ENCODE measurements at places on chromosomes 16 and 17.

- DNase-seq = no peak
These were observed 30.4 kb upstream of the CRHR1 start for GRCh38 chr17:45753645-45754225.

DNA sequence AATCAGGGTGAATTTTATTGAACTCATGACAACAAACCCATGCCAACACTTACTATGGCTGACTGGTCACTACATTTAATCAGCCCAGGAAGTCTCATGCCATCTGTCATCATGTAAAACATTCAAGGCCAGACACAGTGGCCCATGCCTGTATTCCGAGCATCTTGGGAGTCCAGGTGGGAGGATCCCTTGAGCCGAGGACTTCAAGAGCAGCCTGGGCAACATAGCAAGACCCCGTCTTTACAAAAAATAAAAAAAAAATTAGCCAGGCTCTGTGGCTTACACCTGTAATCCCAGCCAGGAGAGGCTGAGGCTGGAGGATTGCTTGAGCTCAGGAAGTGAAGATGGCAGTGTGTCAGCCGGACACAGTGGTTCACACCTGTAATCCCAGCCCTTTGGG is 4.9 kb upstream of the MED1 start:
- DNase-seq = no peak

GRCh38 chr16:57132470-57132869 is 40.1 kb downstream of the CPNE2 start:
- DNase-seq = no peak

DNA sequence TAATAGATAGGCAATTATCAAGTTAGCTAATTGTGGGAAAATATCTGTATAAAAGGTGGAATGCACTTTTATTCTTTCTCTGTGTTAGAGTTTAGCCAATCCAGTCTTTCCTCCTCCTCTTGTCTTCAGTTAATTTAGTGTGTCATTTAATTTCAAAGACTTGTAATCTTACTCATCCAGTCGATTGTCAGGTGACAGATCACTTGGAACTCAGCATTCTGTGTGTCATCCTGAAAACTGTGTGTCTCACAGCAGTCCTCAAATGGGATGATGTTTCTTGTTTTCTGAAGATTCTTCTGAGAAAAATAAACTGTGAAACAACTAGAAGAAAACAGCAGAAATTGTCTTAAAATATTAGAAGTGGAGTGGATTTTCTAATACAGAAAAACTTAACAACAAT is 290 bp upstream of the KRTAP4-1 start:
- no peak for DNase-seq

DNA sequence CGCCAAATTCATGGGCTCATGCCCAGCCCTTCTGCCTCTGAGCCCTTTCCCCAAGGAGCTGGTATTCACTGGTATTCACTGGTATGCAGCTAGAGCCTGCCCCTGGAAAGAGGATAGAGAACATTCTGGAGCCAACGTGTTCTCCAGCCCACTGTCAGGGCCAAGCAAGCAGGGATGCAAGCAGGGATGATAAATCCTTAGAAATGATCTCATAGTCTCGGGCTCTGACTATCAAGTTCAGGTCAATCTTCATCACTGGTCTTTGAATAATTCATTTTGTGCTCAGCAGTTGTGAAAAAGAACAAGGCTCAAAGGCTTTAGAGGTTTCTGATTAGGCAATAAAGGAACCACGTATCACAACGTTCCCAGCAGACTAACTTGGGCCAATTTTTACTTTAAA is 57.3 kb downstream of the CACNG5 start:
- DNase-seq = no peak

DNA sequence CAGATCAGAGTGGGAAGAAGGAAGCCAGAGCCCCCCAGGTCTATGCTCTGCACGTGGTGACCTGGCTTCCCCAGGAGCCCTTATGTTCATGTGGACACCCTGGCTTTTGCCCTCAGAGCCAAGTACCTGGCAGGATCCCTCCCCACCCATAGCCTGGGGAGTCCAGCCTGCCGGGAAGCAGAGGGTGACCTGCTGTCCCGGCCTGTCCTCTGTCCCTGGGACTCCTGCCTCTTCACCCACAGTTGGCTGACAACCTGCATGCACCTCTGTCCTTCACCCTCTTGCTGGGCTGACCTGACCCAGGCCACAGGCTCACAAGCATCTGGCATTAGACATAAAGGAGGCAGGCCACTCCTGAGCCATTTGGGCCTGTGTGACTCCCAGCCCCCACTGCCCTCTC is 60.2 kb downstream of the SMPD3 start:
- DNase-seq = no peak

GRCh38 chr17:1931844-1932579 is 93.1 kb downstream of the RTN4RL1 start:
- peak; percentile 61 for DNase-seq

- no peak for DNase-seq
These were observed 519.3 kb downstream of the HAPSTR1 start for GRCh38 chr16:9610727-9611126.

DNA sequence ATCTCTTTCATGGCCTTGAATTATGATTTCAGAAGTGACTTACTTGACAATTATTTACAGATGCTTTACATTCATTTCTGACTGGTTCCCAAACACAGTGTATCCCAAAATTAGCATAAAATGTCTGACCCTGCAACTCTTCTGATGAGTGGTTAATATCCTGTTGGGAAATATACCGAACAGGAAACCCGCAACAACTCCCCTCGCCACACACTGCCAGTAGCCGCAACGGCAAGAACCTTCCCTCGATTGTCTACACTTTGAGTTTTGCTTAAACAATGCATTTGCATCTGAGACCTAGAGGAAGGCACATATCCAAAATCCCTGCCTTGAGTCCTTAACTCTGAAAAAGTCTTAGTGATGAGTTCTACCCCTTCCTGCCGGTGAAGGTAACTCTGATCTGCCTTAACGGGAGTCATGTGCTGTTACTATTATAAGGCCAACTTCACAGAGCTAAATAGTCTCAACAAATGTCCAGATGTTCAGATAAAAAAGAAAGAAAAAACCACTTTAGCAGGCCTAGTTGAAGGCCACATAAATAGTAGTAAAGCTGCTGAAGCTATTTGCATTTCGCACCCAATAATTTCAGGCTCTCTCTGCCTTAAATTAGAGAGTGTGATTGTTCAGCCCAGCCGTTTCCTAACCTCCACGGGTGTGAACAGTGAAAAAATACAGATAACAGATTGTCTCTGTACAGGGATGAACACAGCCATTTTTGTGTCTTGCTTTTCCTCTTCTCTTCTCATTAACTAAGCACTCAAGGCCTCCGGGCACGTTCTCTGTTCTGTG is 321.1 kb downstream of the HS3ST3B1 start:
- DNase-seq = no peak

GRCh38 chr16:87077750-87078127 is 239.5 kb downstream of the C16orf95 start:
- DNase-seq = no peak

- DNase-seq = no peak
These were observed 170.1 kb downstream of the CDK5R1 start for GRCh38 chr17:32656886-32657285.

DNA sequence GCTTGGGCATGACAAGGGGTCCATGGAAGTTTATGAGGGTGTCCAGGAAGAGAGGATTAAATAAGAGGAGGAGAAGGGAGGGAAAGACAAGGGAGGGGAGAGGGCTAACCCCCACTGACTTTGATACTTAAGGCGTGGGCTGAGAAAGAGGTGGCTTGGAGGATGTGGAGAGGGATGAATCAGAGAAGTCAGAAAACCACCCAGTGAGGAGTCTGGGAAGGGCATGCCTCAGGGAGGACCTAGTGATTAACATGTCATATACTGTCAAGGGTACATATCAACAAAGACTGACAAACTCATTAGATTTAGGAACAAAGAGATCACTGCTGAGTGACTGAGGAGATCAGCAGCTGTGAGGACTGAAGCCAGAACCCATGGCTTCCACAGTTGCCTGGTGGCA is 145.4 kb downstream of the IRX5 start:
- DNase-seq = no peak

- no peak for DNase-seq
These were observed 3.4 kb downstream of the NARF start for GRCh38 chr17:82461827-82462524.

- DNase-seq = peak; percentile 50
These were observed 21.9 kb downstream of the PLEKHG4 start for GRCh38 chr16:67301080-67301782.

DNA sequence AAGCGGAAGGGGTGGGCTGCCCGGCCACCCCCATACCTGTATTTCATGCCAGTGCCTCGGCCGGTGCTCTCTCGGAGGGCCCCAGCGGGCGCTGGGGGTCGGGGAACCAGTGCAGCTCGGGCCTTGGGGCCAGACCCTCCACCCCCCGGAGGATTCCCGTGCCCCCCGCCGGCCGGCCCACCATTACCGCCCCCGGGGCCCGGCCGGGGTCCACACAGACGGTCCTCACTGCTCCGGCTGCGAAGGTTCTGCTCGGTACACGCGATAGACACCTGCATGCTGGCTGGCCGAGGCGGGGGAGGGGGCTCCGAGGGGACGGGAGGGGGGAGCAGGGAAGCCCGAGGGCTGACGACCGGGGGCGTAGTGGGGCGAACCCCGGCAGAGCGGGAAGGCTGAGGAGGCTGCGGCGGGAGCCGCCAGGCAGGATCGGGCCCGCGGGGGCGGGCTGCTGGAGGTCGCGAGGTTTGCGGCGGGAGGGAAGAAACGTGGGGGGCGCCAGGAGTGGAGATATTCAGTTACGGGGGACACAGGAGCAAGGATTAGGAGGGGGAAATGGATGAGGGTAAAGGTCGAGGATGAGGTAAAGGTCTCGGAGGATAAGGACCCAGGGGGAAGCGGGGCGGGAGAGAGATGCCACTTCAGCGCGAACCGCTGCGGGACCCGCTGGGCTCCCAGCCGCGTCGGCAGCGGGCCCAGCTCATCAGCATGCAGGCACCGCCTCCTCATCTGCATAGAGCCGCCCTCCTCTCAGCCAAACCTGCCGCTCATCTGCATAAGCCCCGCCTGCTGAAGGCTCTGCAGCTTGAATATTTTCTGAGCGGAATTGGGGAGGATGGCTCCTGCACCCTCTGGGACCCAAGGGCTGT is at the start of gene KCNAB3:
Gene KCNAB3, minus strand, starts transcription at position 699 of the 866 bp plus-strand sequence. Its CDS starts 421 bp downstream, at position 278.
- peak; percentile 91 for DNase-seq

GRCh38 chr17:56441308-56441707 is 152.2 kb upstream of the NOG start:
- DNase-seq = peak; percentile 17

DNA sequence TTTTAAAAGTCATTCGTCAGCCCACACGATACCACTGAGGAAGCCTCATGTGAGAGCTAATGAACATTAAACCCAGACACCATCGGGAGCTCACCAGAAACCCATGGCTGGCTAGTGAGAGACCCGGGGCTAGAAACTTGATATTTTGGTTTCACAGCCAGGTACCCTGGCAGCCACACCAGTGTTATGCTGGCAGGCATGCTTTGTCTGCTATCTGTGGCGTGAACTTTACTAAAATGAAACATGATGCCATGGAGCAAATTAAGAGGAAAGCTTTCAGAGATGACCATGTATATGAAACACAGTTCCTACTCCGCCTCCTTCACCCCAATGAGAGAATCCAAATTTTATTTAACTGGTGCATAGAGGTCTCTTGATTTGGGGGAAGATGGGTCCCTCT is 291.2 kb downstream of the IRX3 start:
- no peak for DNase-seq

- no peak for DNase-seq
These were observed 332.0 kb downstream of the BCAS3 start for GRCh38 chr17:61009663-61010062.

DNA sequence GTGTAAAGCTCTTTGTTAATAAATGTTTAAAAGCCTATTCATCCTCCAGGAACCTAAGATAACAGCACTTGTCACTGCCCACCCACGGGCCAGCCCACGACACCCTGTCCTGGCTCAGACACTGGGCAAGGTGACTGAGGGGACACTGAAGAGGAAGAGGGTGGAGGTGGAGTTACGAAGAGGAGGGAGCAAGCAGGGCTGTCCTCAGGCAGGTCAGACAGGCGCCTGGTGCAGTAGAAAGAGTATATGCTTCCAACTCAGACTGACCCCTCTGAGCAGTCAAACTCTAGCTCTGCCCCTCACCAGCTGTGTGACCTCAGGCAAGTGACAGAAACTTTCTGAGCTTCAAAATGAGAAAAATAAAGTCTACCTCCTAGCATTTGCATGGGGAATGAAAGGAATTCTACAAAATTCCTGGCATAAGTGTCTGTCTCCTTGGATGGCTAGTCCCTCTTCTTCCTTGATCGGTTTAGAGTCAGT is 22.8 kb downstream of the TEX2 start:
- no peak for DNase-seq

DNA sequence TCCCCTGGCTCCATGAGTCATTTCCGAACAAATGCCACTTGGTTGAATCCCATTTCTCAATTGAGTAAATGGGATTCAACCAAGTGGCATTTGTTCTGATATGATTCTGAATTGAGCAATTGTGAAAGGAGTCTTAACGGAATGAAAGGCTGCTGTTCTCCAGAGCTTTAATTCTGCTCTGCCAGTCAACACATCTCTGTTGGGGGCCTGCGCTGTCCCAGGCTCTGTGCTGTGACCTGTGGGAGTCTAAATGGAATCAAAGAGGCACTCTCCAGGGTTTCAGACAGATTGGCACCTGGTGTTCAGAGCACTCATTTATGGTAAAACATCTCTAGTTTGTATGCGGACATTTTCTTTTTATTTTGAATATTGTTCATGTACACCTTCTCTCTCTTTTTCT is 126.2 kb downstream of the WSCD1 start:
- DNase-seq = no peak

DNA sequence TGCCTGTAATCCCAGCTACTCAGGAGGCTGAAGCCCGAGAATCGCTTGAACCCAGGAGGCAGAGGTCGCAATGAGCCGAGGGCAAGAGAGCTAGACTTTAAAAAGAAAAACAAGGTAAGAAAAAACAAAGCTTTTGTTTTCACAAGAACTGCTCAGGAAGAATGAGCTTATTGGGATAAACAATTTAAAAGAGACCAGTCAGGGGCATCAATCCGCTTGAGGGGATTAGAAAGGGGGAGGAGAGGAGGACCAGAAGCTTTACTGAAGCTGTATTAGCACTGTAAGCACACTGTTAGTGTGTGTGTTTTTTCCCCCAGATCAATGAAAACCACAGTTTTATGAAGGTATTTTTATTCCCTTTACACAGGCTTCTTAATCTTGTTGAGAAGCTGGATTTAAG is 8.8 kb downstream of the TMEM170A start:
- no peak for DNase-seq

DNA sequence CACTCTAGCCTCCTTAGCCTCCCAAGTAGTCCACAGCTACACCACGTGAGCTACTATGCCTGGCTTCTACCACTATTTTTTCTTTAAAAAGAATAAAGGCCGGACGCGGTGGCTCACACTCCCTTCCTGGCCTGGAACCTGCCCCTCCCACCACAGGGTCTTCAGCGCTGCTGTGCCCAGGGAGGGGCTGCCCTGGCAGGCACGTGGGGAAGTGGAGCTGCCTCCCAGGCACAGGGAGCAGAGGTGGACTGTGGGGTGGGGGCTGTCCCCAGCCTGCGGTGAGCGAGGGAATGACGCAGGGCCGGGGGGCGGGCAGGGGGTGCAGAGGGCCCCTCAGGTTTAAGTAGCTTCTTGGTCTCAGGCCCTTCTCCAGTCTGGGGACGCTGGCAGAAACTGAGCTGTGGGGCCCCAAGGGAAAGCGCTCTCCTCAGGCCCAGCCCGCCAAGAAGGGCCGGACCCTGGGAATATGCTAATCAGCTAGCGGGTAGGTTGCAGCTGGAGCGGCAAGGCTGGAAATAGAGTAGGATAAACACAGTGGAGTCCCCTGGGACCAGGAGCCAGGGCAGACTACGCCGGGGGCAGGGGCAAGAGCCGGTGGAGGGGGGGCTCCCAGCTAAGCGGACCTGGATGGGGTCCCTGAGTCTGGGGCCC is 46.8 kb downstream of the TIMM22 start:
- no peak for DNase-seq

- peak; percentile 75 for DNase-seq
These were observed 135.4 kb downstream of the CLEC16A start for GRCh38 chr16:11079652-11080187.

- no peak for DNase-seq
These were observed 20.0 kb downstream of the UNC45B start for GRCh38 chr17:35167666-35168065.
